Ureter (tissue), 1 donor: ENCODE measurements at places on chromosomes 1 and 21. TPM values are rescaled to one million over a fixed set of nuclear protein-coding genes. Genes with fewer than 3 reads are reported as not detected.

PRUNE1 gene
- 26.7 TPM for total RNA-seq

FCRL3 gene
- total RNA-seq = not detected

CHIA gene
- total RNA-seq = not detected

AMIGO1 gene
- 6.0 TPM for total RNA-seq

INSRR gene
- 0.13 TPM for total RNA-seq

REN gene
- total RNA-seq = 0.89 TPM

ITLN2 gene
- total RNA-seq = not detected

- DNase-seq = no peak
These were observed 9.5 kb downstream of the BMP8A start for GRCh38 chr1:39500862-39501389.

- DNase-seq = no peak
These were observed 28.5 kb upstream of the DR1 start for GRCh38 chr1:93317207-93317606.

DNA sequence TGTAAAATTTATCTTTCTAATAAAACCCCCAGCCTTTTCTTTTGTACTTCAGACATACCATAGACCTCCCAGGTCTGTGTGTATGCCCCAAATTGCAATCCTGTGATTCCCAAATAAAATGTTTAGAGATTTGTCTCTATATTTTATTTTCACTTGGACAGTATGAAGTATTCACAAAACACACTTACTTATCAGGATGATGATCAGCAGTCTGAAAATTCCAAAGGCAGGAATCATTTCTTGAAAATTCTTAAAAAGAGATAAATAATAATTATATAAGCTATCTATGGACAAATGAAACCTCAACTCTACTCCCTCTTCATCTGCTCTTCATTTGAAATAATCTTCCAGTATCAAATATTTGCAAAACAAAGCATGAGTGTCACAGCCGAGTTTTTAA is 11.6 kb upstream of the GJA9 start:
- no peak for DNase-seq

GRCh38 chr1:153350321-153350957 is 1.8 kb upstream of the PGLYRP4 start:
- no peak for DNase-seq

DNA sequence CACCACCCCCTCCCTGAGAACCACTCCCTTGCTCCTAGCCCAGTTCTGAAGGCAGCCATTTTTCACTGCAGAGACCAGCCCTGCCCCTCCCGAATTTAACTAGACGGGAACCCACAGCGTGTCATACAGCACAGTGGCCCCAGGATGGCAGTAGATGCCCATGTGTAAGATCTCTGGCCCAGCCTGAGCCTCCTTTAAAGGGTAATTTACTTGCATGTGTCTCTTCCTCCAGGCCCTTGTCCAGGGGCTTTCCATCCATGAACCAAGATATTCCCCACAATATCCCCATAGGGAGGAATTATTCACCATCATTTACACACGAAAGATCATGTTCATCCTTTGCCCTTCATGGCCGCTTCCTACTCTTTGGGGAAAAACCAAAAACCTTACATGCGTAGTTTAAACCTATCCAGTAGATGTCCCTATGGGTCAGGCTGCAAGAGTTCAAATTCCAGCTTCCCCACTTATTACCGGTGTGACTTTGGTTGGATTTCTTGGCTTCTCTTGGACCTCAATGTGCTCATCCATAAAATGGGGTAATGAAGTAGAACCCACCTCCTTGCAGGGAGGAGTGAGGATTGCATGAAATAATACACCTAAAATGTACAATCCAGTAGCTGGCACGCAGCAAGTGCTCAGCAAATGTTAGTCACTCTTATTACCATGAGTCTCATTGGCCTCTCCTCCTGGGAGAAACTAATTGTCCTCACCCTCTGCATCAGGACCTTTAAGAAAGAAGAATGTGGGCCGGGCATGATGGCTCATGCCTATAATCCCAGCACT is 4.0 kb upstream of the LACTBL1 start:
- DNase-seq = peak; percentile 76

- DNase-seq = no peak
These were observed 305.5 kb downstream of the NFIA start for GRCh38 chr1:61387829-61388228.
